ENCODE measurements at places on chromosomes 1 and 21.
A peak's percentile ranks its signal among the peaks of the same experiment; 100 is the strongest.

DNA sequence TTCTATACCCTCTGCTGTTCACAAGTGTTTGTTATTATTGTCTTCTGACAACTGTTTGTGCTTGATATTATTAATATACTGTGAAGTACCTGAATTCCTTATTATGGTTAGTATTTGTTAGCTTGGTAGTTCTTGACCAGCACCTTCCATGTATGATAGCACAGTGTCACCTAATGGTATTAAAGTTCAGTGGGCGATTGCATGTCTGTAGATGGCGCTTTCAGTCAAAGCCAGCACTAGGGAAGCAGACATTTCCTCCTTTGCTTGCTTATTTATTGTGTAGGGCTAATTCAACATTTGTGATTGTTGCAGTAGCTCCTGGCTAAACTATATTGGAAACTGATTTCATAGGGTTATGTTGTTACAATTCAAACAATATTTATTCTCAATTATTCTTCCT, 218.0 kb downstream of the ZP4 start:
- DNase-seq, result no peak
- H3K36me3 ChIP-seq, result no peaks in the 10 kb centered on the region
- no peak overlapping the region for H3K27ac ChIP-seq
- no peaks in the 10 kb centered on the region for H3K4me1 ChIP-seq

GRCh38 chr1:20666804-20667203, 5.6 kb upstream of the DDOST start:
- peak; percentile 24 for DNase-seq
- H3K27me3 ChIP-seq, result peaks cover 2% of the 10 kb centered on the region
- peaks cover 10% of the 10 kb centered on the region for H3K4me1 ChIP-seq
- no peak overlapping the region for H3K27ac ChIP-seq
- no peak overlapping the region for H3K4me3 ChIP-seq

DNA sequence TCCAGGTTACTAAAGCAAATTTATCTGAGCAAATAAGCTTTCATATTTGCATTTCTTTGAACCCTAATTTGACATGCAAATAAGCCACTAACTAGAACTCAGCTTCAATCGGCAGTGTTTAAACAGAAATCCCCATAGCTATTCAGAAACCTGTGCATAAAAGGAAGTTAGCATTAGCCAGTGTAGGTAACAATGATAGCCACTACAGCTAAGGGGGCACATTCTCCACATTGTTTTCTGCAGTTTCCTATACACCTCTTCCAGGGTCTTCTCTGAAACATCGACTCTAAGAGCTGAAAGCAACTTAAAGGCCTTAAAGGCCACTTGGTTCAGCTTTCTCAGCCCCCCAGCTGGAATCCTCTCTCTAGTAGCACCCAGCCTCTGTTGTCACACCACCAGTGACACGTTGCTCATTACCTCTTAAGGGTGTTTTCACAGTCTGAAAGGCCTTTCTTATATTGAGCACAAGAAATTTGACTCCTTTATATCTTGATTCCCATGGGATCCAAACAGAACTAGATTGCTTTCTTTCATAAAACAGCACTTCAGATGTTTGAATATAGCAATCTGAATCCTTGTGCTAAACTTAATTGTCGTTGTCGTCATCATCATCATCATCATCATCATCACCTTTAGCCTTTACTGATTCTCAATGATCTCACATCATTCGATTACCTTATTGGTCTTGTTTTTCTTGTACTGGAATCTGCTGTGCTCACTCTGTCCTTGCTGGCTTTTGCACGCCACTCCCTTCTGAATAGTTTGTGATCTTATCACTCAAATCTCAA, 93.9 kb upstream of the DAB1 start:
- no peak for DNase-seq
- H3K27ac ChIP-seq, result no peak overlapping the region
- no peaks in the 10 kb centered on the region for H3K36me3 ChIP-seq
- no peaks in the 10 kb centered on the region for H3K4me1 ChIP-seq
- H3K27me3 ChIP-seq, result no peaks in the 10 kb centered on the region

DNA sequence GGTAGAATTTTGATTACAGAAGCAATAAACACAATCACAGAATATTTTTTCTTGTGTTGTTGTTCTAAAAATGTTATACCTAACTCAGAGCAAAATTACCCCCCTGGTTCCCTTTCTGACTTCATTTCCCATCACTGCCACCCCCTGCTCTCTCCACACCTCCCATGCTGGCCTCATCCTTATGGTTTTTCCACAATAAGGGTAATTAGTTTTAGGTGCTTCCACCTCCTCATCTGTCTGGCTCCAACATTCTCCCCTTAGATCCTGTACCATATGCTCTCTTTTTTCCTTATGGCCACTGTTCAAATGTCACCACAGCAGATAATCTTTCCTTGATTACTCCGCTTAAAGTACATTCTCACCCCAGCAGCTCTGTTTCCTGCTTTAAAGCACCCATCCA, 2208.6 kb downstream of the MRPL39 start:
- no peaks in the 10 kb centered on the region for H3K4me1 ChIP-seq
- H3K27ac ChIP-seq, result no peak overlapping the region

- peak overlapping the region; percentile 36 for H3K4me3 ChIP-seq
- no peak overlapping the region for H3K27ac ChIP-seq
- DNase-seq, result no peak
- peaks cover 69% of the 10 kb centered on the region for H3K27me3 ChIP-seq
- peaks cover 36% of the 10 kb centered on the region for H3K4me1 ChIP-seq
- H3K36me3 ChIP-seq, result no peaks in the 10 kb centered on the region
Measured at GRCh38 chr21:38984568-38984967, 178.8 kb downstream of the ETS2 start.

- no peak for DNase-seq
- no peaks in the 10 kb centered on the region for H3K27me3 ChIP-seq
- no peak overlapping the region for H3K4me3 ChIP-seq
- H3K27ac ChIP-seq, result no peak overlapping the region
- H3K4me1 ChIP-seq, result peaks cover 11% of the 10 kb centered on the region
- H3K36me3 ChIP-seq, result no peaks in the 10 kb centered on the region
Measured at GRCh38 chr21:41667136-41667535, 99.7 kb downstream of the RIPK4 start.

- H3K4me3 ChIP-seq, result no peak overlapping the region
- no peak overlapping the region for H3K27ac ChIP-seq
- H3K27me3 ChIP-seq, result no peaks in the 10 kb centered on the region
- H3K4me1 ChIP-seq, result peaks cover 8% of the 10 kb centered on the region
- DNase-seq, result peak; percentile 71
- no peaks in the 10 kb centered on the region for H3K36me3 ChIP-seq
Measured at GRCh38 chr1:64033667-64034220, 169.7 kb upstream of the UBE2U start.

- no peak for DNase-seq
- H3K4me1 ChIP-seq, result peaks cover 3% of the 10 kb centered on the region
- H3K4me3 ChIP-seq, result no peak overlapping the region
- H3K27me3 ChIP-seq, result peaks cover 30% of the 10 kb centered on the region
Measured at GRCh38 chr1:9425859-9426258, 113.4 kb upstream of the SLC25A33 start.
